ENCODE measurements at places on chromosomes 2 and 18. TPM values are rescaled to one million over a fixed set of nuclear protein-coding genes. Genes with fewer than 3 reads are reported as not detected.

Gene CDK5R2
- under 0.01 TPM for total RNA-seq

Gene RGPD4
- total RNA-seq = not detected

Gene HMSD
- 0.49 TPM for total RNA-seq

Gene RFTN2
- total RNA-seq = 17.5 TPM

Gene MEIS1
- total RNA-seq = 57.8 TPM

Gene LBH
- 215 TPM for total RNA-seq

Gene MYO5B
- total RNA-seq = 0.12 TPM

Gene FHL2
- total RNA-seq = 86.5 TPM

Gene KCNIP3
- total RNA-seq = 25.6 TPM

Gene TOGARAM2
- under 0.01 TPM for total RNA-seq

Gene TBC1D8
- total RNA-seq = 23.6 TPM

Gene CTNNA2
- total RNA-seq = under 0.01 TPM

Gene LYPD1
- total RNA-seq = under 0.01 TPM

Gene GKN2
- total RNA-seq = not detected

Gene MAP2
- 23.2 TPM for total RNA-seq
